ENCODE measurements at places on chromosomes 11 and 22. TPM values are rescaled to one million over a fixed set of nuclear protein-coding genes. Genes with fewer than 3 reads are reported as not detected.

DNA sequence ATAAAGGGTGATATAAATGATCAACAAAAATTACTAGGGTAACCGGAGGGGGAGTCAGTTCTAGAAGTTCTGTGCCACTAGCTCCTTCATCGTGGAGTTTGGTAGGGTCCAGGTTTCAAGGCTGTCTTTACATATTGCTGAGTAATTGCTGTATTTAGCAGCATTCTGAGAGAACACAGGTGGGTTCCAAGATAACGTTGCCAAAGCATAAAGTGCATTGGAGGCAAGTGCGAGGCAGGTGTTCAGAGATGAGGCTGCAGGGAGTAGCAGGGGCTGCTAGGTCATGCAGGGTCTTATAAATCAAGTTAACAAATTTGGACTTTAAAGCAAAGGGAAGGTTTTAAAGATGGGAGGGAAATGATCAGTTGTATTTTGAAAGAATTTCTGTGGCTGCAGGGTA, 17.8 kb downstream of the SGSM3 start:
- DNase-seq, result no peak

- no peak for DNase-seq
Observed at GRCh38 chr22:38523479-38523878, 17.4 kb upstream of the DDX17 start.

GRCh38 chr11:44464741-44465140, 100.7 kb upstream of the CD82 start:
- no peak for DNase-seq

The CHST1 gene
- 28.9 TPM for total RNA-seq

DNA sequence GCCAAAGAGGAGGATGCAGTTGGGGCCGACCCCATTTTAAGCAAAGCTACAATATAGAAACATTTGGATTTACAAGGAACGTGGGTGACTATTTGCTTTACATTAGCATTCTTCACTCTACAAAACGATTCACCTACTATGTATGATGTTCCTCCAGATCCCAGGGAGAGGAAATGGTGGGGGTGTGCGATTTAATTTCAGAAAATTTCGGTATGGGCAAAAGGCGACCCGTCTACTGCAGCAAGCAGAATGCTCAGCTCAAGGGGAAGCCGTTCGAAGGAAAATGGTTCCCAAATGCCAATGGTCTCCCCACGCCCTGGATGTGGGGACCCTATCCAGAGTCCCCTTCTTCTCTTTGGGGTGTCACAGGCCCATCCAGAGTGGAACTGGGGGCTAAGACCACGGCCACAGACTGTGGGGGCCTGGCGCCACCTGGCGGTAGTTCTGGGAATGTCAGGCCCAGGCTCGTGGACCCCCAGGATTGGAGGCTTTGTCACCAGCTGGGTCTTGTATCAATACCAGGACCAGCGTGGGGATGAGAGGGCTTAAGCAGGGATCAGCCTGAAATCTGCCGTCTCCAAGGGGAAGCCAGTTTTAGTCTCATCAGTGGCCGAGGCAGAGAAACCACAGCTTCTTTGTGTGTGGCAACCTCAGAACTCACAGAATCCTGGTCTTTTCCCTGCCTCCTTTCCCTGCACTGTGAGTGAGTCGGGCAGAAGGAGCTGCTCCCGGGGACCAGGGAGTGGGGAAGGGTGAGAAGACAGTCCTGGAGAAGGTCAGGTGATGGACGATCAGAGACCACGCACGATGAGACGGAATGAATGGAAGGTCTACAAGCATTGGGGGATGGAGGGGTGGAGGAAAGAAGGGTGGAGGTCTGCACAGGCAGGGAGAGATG, 8.4 kb downstream of the LRRC10B start:
- peak; percentile 29 for DNase-seq

The CLDN25 gene
- not detected for total RNA-seq

- no peak for DNase-seq
Observed at GRCh38 chr11:31480930-31481329, 28.5 kb downstream of the IMMP1L start.

GRCh38 chr11:45926536-45927331, 4.3 kb downstream of the LARGE2 start:
- no peak for DNase-seq

GRCh38 chr22:47849576-47849975, 1087.1 kb downstream of the TBC1D22A start:
- no peak for DNase-seq

DNA sequence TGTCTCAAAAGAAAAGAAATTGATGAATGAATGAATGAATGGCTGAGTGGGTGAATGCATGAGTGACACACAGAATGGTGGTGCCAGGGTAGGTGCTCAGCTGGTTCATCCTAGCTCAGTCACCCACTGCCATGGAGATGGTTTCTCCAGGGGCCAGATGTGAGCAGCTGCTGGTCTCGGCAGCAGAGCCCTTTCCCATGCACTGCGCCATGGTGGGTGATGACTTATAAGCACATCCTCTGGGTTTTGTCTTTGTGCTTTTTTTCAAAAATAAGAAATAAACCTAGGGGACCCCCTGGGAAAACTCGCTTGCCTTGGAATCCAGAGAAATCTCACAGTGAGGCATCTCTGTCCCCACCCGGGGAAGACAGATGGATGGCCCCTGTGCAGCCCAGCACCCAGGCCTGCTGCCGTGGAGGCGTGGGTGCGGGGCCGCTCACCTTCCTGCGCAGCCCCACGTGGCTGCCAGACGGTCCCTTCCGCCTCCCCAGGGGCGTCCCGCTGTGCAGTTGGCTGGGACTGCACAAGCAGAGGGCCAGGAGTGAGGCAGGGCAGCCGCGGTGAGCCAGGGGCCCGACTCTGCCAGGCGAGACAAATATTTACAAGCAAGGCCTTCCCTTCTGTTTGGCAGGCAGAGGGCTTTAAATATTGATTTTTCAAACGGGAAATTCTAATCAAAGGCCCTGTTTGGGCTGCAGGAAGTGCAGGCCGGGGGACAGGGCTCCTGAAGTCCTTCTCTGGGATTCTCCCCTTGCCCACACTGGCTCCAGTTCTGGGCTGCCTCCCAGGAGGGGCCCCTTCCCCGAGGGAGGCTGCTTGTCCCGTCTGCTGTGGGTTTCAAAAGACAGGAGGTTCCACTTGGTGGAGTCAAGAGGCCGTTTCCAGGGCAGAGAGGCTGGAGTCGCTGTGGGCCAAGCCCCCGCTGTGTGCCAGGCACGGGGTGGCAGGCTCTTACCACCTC, 24.3 kb downstream of the MPPED1 start:
- DNase-seq, result peak; percentile 59

- peak; percentile 69 for DNase-seq
Observed at GRCh38 chr22:23225724-23226496, 45.6 kb downstream of the BCR start.

The RPLP2 gene
- total RNA-seq, result 172 TPM

DNA sequence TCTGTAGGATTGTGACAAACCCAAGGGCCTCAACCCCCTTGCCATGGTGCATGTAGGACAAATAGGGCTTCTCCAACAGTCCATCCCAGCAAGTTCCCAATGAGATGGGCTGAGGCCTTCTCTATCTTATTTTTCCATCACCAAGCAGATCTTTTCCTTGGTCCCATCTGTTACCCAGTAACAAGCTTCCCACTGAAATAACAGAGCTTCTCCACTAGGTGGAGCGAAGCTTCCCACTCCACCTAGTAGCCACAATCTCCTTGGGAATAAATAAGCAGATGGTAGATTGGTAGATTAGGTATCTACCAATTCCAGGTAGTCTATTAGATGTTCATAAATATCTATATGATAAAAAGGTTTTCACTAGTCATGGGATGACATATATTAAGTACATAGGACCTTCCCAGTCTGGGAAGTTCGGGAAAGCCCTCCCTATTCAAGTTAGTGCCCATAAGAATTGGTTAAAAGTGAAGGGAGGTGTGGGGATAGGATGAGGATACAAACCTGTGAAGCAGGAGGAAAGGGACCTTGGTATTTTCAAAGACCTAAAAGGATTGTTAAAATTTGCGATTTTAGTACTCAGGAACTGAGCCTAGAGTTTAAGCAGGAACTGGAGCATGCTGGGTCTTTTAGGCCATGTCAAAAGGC, 5.9 kb upstream of the OR52L1 start:
- no peak for DNase-seq

The PNPLA3 gene
- total RNA-seq, result not detected

The CHRDL2 gene
- not detected for total RNA-seq

GRCh38 chr11:7016011-7016410, 4.1 kb downstream of the ZNF214 start:
- DNase-seq, result no peak

The GP1BB gene
- total RNA-seq, result 3.6 TPM

The TOP3B gene
- total RNA-seq, result 27.8 TPM

DNA sequence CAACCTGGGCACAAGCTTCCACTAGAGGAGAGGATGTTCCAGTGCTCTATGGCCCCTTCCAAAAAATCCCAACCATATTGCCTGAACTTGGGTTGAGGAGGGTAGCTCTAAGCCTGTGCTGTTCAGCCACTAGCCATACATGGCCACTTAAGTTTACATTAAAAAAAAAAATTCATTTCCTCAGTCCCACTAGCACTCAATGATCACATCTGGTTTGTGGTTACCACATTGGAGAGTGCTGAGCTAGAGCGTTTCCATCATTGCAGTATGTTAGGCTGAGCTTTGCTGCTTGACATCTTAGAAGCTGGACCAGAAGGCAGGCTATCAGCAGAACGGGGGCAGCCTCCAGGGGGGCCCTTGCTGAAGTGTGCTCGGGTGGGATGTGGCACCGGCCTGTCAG, 43.5 kb upstream of the CYP2D6 start:
- DNase-seq, result no peak

The SLC37A2 gene
- 3.6 TPM for total RNA-seq

DNA sequence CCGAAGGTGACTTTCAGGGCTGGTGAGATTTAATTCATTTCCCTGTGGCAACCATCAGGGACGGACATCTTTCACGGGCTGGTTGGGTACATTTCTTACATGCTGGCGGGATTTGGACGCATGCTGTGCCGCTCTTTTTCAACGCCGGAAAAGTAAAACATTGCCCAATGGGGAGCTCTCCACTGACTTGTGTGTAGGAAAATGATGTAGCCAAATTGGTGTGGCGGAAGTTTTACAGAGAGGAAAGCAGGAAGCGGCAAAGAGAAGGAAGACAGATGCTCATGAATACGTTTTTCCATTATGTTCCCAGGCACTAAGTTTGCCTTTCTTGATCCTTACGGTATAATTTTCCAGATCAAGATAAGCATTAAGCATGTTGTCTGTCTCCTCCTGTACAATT, 375.8 kb downstream of the NTM start:
- DNase-seq, result no peak

The ENDOD1 gene
- 39.5 TPM for total RNA-seq

The OR5M11 gene
- not detected for total RNA-seq

DNA sequence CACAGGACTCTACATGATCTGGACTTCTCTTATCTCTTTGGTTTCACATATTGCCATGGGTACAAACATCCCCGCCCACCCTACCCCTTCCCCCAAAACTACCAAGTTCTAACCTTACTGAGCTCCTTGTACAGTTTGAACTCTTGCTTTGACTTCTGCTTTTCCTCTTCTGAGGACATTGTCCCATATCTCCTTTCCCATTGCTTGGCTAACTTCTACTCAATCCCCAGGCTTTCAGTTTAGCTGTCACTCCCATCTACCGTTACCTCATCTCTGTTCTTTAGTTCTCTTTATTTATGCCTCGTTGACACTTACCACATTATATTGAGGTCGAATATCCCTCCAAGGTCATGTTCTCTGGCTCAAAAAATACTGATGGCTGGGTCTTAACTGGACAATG, 393.5 kb upstream of the CADM1 start:
- no peak for DNase-seq

DNA sequence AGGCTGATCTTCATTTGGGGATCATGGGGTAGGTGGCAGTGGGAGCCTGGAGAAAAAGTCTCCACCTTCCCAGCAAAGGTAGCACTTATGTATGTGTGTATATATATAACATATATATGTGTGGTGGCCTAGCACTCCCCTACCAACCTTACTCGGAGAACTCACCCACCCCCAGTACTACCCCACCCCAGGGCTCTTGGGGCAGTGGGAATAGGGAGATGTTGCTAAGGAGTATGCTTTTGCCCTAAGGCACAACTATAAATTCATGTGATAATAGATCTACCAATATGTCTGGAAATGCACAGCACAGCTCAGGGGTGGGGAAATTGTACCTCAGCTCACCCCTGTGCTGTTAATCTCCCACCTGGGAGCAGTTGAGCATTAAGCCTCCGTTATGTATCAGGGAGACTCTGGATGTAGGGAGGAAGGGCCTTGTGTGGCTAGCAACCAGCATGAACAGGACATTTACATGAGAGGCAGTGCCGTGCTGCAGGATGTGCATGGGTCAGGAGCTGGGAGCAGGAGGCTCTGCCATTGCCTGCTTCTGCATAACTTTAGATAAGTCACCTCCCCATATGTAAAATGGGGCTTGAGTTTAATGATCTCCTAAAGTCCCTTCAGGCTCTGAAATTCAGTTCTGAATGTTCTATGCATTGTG, 57.3 kb downstream of the C11orf91 start:
- DNase-seq, result no peak

GRCh38 chr22:47249370-47249928, 487.0 kb downstream of the TBC1D22A start:
- no peak for DNase-seq

All from thyroid gland (tissue), 4 donors.